ENCODE measurements at places on chromosomes 13 and 19. TPM values are rescaled to one million over a fixed set of nuclear protein-coding genes. Genes with fewer than 3 reads are reported as not detected.

CPAMD8 gene
- 0.21 TPM for polyA plus RNA-seq

LRP3 gene
- polyA plus RNA-seq, result 4.0 TPM

AMER2 gene
- polyA plus RNA-seq, result not detected

ZNF790 gene
- 4.4 TPM for polyA plus RNA-seq

CCL25 gene
- polyA plus RNA-seq, result not detected

ZNF600 gene
- 2.7 TPM for polyA plus RNA-seq

KLK15 gene
- not detected for polyA plus RNA-seq

FGF21 gene
- polyA plus RNA-seq, result not detected

COL4A1 gene
- polyA plus RNA-seq, result 18.4 TPM

CD320 gene
- 13.9 TPM for polyA plus RNA-seq

NLRP11 gene
- polyA plus RNA-seq, result not detected

ZSCAN4 gene
- not detected for polyA plus RNA-seq

CYP2F1 gene
- polyA plus RNA-seq, result not detected

ZIC5 gene
- polyA plus RNA-seq, result not detected

ZNF324 gene
- polyA plus RNA-seq, result 4.1 TPM

Data from fibroblast of lung (primary cell).